ENCODE measurements at places on chromosomes 3 and 15. TPM values are rescaled to one million over a fixed set of nuclear protein-coding genes. Genes with fewer than 3 reads are reported as not detected.

The TMC3 gene
- total RNA-seq = not detected

The LARP6 gene
- 2.9 TPM for total RNA-seq

The ALPK3 gene
- 0.03 TPM for total RNA-seq

The EBLN2 gene
- total RNA-seq = 1.3 TPM

The CHRNA7 gene
- 1.3 TPM for total RNA-seq

The PLCB2 gene
- total RNA-seq = not detected

The AADACL2 gene
- total RNA-seq = not detected

The RHOV gene
- total RNA-seq = 0.15 TPM

The HYPK gene
- 9.4 TPM for total RNA-seq

The LRTM1 gene
- total RNA-seq = not detected

The RARRES1 gene
- not detected for total RNA-seq

The KLHDC8B gene
- 17.7 TPM for total RNA-seq

The WDR5B gene
- 4.5 TPM for total RNA-seq

The CCDC80 gene
- not detected for total RNA-seq

The MKRN3 gene
- 5.2 TPM for total RNA-seq

The PYGO1 gene
- 2.6 TPM for total RNA-seq

The C3orf33 gene
- total RNA-seq = 12.6 TPM

The MKRN2OS gene
- total RNA-seq = not detected

The GOLGA6L7 gene
- total RNA-seq = not detected

The FANCD2OS gene
- not detected for total RNA-seq

The ADAMTS9 gene
- total RNA-seq = not detected

The LMAN1L gene
- not detected for total RNA-seq

The NEO1 gene
- 10.0 TPM for total RNA-seq

The SHC4 gene
- total RNA-seq = 0.04 TPM

The ZNF620 gene
- total RNA-seq = 16.3 TPM

The PDZRN3 gene
- not detected for total RNA-seq

The ALS2CL gene
- total RNA-seq = not detected

The EHHADH gene
- total RNA-seq = 59.1 TPM

The RTP4 gene
- 0.62 TPM for total RNA-seq

The SLC12A1 gene
- not detected for total RNA-seq

The GRK7 gene
- not detected for total RNA-seq

The WDR72 gene
- 0.60 TPM for total RNA-seq

The CATSPER2 gene
- total RNA-seq = 0.53 TPM

The ARGFX gene
- total RNA-seq = not detected

The ERICH6 gene
- total RNA-seq = not detected

The MUSTN1 gene
- total RNA-seq = 1.4 TPM

The CAMKV gene
- 0.13 TPM for total RNA-seq

The SKIC8 gene
- 98.2 TPM for total RNA-seq

The NR1I2 gene
- total RNA-seq = 10.9 TPM

The MYZAP gene
- total RNA-seq = 0.13 TPM

The TNK2 gene
- 3.5 TPM for total RNA-seq

The CHRD gene
- 3.4 TPM for total RNA-seq

The GRAMD1C gene
- total RNA-seq = not detected

The TIGIT gene
- not detected for total RNA-seq

The SCAANT1 gene
- not detected for total RNA-seq

The GATA2 gene
- 4.7 TPM for total RNA-seq

The BNC1 gene
- not detected for total RNA-seq

The TRIM42 gene
- not detected for total RNA-seq

The CCRL2 gene
- total RNA-seq = not detected

The GP9 gene
- total RNA-seq = not detected

Measured in HepG2 (cell line).